ENCODE measurements at places on chromosomes 5 and 9.

- no peak for DNase-seq
Observed at GRCh38 chr5:176638437-176638836, 8.0 kb downstream of the EIF4E1B start.

DNA sequence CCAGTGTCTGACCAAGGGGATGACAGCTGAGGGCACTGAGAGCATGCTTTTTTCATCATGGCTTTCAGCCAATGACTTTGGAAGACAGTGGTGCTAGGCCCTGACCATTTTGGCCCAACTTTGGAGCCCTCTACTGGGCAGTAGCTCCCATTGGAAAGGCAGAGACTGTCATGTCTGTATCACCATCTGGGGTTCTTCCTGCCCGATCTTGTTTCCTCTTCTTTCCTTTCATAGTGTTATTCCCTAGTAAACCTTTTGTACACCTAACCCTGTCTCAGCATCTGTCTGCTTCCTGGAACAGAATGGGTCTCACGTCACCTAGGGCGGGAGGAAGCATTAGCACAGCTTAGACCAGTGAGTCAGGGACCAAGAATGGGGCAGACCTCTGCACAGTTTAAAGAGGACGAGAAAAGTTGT is 97.4 kb upstream of the MAST4 start:
- peak; percentile 17 for DNase-seq

- no peak for DNase-seq
Observed at GRCh38 chr9:68898781-68899439, 115.0 kb downstream of the PRKACG start.

DNA sequence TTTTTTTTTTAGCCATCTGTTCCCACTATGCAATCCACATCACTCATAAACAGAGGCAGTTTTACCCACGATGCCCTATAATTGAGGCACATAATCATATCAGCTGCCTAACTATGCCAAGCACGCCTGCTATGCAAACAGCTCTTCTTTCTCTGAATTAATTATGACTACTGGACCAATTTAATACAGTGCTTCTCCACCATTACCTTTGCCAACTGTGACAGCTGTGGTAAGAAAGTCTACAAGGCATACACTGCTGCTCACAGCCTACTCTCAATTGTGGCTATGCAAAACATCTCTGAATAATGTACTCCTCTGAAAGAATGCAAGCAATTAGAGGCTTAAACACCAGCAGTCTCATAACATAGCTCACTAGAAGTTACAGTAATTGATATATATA is 97.1 kb downstream of the DTWD2 start:
- DNase-seq, result no peak

DNA sequence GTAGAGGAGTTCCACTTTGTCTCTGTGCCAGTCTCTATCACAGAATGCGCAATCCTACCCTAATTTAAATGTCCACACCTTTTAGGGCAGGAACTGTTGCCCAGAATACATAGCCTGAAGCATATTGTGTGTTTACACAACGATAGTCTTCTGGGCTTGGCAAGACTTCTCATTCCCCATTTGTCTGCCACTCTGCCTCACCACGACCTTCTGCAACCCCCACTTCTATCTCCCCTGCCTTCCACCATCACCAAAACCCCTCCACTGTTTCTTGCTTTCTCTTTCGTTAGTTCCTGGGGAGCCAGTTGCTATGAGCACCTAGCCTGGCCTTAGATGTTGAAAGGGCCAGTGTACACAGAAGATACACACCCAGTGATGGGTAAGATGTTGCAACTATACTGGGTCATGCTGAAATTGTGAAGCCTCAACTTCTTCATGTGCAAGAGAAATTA is 883 bp upstream of the RNF145 start:
- peak; percentile 70 for DNase-seq

DNA sequence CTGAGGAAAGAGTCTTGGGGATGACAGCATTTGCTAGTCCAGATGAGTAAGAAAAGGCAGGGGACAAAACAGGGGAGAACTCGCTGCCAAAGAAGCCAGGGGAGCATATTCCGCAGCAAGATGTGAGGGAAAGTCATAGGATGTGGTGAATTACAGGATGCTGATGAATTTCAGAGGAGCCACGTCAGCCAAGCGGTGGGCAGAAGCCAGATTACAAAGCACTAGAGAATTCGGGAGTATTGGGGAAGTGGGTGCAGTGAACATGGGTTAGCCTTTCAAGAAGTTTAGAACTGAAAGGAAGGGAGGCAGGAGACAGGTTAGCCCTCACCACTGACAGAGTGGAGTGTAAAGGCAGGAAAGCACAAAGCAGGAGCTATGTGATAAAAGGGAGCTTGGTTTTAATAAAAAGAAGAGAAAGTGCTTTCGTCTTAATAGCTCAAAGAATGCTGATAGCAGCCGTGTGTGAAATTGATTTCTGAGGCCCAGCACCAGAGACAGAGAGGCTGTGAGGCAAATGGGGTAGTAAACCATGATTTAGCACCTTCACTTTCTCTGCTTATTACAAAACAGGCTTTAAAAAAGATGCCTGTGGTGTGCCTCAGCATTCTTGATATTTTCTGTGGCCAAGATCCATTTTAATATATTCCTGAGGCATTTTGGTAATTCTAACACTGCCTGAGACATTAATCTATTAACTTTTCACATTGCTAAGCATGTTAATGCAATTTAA is 16.9 kb downstream of the ADAMTSL1 start:
- DNase-seq, result no peak

GRCh38 chr5:92885950-92886349 is 695.1 kb downstream of the NR2F1-AS1 start:
- DNase-seq, result no peak

GRCh38 chr5:138240650-138241385 is 27.7 kb upstream of the CDC23 start:
- DNase-seq, result no peak

DNA sequence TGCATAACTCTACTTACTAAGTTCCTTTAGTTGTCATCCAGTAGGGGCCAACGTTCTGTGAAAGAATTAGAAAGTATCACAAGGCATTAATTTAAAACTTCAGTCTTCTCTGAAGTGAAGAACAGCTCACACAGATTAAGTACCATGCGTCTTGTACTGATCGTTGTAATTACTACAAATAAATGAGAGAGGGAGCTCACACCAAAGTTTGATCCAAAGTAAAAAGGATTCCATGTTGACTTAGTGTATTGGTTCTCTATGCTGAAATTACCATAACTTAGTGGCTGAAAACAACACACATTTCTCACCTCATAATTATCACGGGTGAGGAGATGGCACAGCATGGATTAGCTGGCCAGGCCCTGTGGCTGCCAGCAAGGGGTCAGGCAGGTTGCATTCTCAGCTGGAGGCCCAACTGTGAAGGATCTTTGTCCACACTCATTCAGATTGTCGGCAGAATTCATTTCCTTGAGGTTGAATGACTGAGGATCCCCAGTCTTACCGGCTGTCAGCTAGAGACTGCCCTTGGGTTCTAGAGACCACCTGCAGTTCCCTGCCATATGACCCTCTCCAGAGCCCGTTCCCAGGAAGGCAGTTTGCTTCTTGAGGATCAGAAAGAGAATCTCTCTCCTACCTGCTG is 169.1 kb downstream of the YTHDC2 start:
- no peak for DNase-seq

GRCh38 chr5:429453-430188 is 13.4 kb upstream of the EXOC3 start:
- DNase-seq, result no peak

DNA sequence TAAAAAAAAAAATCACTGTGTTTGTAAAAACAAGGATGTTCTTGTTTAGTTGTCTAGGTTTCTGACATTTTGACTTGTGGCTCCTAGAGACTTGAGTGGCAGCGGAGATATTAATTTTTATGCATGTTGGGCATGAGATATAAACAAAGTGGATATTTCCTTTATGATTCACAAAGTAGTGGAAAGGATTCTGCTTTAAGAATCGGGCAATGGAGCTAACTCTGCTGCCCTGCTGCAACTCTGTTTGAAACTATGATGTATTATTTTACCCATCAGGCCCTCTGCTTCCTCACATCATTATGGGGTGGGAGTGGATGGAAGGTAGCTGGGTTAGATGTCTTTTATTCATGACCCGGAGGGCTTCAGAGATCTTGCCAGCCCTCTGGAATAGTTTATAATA is 94.1 kb upstream of the CD180 start:
- DNase-seq, result no peak

DNA sequence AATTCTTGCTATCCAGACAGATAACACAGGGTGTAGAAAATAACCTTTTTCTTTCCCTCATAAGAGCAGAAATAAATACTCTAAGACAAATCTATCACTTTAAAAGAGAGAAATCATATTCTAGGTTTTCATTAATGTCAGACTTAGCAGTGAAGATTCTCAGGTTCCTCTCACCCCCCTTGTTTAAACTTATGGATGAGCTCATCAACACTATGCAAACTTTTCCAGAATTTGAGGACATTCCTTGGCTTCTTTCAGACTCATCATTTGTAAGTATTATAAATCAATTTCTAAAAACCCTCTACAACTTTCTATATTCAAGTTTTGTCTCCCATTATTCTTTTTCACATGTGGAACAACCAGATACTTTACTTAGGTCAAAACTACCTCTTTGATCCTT is 374.9 kb upstream of the TRPC7 start:
- no peak for DNase-seq

DNA sequence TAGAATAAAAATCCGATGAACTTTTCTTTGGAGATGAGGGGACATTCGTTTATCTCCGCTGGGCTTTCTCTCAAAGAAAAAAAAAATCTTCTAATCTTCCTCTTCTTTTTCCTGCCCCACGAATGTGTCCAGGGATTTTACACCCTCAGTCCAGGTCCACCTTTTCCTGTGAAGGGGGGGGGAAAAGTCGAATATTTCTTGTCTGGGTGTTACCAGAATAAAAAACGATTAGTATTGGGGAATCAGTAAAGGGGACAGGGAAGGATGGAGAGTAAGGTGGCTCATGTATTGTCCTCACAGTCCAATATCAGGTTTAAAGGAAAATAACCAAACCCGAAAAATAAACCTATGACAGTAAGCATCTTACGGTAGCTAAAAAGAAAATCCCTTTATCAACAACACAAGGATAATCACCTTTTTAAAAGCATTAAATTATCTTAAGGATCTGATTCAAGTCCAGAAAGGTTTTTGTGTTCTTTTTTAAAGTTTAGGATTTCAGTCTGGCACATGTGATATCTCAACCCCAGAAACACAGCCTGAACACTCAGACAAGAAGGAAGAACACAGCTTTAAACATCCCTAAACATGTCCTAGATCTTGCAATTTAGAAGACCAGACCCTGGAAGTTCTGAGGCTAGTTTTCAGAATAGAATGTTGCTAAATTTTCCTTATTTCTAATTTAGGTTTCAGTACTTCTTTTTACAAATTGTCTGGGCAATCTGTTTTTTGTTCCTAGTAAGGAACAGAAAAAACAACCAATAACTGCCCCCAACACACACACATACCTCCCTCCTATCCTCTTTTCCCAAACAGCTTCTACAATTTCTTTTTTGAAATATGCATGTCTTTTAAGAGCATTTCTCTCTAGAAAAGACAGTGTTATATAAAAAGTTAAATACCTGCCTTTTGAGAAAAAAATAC is 1.2 kb downstream of the ZNF608 start:
- no peak for DNase-seq

DNA sequence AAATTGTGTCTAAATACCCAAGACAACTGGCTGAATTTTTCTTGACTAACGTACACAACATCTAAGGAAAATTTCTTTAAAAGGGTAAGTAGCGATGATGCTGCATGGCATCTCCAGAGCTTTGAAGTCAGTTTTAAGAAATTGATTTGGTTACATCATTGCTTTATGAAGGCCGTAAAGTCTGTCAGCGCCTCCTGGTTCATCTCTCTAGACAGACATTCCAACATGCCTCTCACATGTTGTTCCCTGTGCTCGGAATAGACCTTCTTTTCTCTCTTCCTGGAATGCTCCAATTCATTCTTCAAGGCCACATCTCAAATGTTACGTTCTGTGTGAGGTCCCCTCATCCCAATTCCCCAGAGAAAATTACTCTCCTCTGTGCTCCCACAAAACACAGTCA is 108.7 kb upstream of the SSBP2 start:
- no peak for DNase-seq

GRCh38 chr5:36630201-36631145 is 24.1 kb downstream of the SLC1A3 start:
- DNase-seq, result no peak

DNA sequence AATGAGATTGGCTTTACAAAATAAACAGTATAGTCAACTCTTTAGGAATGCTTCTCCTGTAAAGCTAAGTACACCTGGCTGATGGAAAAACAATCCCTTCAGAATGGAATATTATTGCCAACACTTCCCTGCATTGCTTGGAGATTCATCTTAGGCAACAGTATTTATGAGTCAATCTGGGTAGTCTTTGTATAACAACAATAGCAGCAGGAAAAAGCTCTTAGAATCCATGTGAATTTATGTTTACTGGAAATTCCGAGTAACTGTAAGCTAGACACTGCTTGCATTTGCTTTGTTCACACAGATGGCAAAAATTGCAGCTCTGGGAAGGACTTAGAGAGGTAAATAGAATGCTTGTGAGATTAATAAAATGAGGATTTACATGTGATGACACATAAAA is 101.7 kb upstream of the NTRK2 start:
- DNase-seq, result no peak
